Inflammatory macrophage (primary cell): ENCODE measurements at places on chromosomes 5 and 9.

DNA sequence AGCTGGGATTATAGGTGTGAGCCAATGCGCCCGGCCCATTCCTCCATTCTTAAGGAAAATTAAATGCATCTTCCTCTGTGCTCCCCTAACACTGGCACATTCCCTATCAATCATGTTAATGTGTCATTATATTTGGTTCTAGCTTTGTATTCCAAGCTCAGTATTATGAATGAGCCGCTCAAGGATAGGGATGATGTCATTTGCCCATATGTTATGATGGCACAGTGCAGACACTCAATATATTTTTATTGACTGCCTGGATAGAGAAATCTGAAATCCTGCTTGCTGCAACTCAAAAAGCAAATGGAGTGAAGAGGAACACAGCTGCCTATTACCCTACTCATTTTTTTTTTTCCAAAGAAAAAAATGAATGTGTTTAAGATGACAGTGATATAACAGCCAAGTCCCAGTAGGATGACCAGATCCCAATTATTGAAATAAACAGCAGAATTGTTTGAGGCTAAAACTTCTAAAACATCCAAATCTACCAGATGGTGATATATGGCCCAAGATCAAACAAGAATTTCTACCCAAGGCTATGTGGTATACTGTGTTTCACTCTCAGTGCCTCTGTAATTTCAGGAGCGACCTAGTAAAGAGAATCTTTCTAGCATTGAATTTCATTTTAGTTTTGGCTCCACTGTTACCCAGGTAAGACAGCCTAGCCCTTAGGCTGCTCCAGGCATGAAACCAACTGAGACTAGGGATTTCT lies 16.3 kb downstream of the SUSD1 start:
- DNase-seq: no peak

DNA sequence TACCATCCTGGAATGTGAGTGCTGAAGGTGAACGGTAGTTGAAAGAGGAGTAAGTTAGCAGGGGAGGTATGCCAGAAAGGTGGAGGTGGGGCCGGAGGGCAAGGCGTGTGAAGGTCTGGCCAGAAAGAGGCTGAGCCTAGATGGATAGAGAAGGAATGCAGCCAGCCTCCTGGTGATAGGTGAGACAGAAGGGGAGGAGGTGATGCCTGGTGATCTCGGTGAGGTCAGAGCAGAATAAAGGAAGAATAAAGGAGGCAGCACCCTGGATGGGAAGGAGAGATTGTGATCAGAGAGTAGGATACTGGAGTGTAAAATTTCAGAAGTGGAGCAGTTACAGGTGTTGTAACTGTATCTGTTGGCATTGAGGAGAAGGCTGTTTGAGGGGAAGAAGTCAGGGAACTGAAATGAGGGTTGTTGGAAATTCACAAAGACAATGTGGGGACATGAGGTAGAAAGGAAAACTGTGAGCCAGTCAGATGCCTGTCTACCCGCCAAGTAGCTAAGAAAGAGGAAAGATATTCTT lies 2.0 kb downstream of the GNG10 start:
- DNase-seq: no peak

GRCh38 chr5:77697692-77698091 lies 59.2 kb upstream of the OTP start:
- DNase-seq: no peak

- peak; percentile 26 for DNase-seq
Observed at GRCh38 chr5:75571547-75571946, 39.7 kb upstream of the ANKDD1B start.

- DNase-seq: no peak
Observed at GRCh38 chr9:134666208-134666607, 24.6 kb downstream of the COL5A1 start.

GRCh38 chr9:800591-801150 lies 40.8 kb upstream of the DMRT1 start:
- DNase-seq: no peak

DNA sequence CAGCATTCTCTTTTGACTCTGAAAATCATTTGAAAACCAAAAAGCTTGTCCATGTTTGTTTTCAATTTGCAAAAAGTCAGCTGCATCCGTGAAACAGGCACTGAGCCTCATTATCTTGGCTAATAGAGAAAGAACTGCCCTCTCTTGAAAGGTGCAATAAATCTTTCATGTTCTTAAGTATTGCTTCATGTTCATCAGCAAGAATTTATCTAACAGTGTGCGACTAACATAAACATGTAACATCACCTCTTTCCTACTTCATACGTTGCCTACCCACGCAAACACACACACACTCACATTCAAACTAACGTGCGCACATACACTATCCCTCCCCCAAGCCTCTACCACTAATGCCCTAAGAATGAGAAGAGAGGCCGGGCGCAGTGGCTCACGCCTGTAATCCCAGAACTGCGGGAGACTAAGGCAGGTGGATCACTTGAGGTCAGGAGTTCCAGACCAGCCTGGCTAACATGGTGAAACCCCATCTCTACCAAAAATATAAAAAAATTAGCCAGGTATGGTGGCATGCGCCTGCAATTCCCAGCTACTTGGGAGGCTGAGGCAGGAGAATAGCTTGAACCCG lies 629.7 kb upstream of the ZNF608 start:
- no peak for DNase-seq

DNA sequence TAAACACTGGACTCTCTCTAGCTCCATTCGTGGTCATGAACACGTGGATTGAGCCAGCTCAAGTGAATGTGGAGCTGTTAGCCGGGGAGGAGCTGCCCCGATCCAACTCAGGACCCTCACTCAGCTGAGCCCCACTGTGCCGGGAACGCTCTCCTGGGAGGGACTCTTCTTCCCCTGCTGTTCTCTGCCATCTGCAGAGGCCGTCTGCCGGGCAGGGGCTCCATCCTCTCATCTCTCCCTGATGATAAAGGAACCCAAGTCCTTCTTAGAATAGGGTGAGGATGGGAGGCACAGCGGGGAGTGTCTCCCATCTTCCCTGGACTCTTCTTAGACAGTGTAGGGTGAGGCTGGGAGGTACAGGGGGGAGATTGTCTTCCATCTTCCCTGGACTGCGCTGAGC lies 120.5 kb upstream of the IRX4 start:
- no peak for DNase-seq

DNA sequence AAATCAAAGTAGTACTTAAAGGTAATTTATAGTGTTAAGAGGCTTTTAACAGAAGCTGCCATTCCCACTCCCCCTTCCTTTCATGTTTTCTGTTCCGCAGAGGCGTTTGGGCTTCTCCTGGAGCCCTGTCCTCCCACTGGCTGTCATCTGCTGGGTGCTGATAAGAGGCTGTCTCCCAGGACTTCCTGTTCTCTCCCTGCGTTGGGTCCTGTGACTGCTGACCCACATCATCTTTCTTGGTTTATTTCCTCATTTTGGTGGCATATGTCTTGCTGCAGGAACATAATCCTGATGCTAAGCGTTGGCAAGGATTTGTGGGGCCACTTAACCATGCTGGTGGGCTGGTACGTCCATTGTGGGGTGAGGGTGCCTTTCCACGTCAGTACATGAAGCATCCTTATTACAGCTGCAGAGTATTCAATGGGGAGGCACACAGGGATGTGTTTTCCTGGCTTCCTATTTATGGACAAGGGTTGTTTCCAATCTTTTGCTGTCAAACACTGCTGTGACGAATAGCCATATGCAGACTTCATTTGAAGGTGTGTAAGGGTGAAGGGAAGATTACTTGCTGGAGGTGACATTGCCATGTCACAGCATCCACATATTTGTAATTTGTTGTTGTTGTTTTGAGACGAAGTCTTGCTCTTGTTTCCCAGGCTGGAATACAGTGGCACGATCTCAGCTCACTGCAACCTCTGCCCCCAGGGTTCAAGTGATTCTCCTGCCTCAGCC lies 22.3 kb upstream of the RNF130 start:
- peak; percentile 96 for DNase-seq

DNA sequence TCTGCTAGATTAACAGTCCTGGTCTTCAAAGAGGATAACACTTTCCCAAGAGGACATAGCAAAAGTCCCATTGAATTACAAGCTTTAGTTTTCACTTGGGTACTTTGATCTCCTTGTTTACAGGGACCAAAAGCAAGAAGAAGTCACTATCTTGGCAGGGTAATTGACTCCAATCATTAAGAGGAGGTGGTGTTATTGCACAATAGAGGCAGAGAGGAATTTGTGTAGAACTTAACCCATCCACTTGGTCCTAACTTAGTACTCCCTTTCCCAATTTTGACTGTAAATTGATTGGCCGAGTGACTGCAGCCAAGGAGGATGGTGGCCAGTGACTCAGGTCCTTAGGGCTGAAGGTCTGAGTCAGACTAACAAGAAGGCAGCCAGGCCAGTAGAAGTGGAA lies 9.3 kb upstream of the TRPC7 start:
- no peak for DNase-seq
